ENCODE measurements at places on chromosomes 5 and 9.

GRCh38 chr9:105390871-105391270 is 57.0 kb upstream of the FSD1L start:
- DNase-seq, result no peak

- DNase-seq, result no peak
Observed at GRCh38 chr9:88767504-88767790, 223.8 kb upstream of the S1PR3 start.

GRCh38 chr9:129442803-129443511 is 177.9 kb downstream of the C9orf50 start:
- no peak for DNase-seq

DNA sequence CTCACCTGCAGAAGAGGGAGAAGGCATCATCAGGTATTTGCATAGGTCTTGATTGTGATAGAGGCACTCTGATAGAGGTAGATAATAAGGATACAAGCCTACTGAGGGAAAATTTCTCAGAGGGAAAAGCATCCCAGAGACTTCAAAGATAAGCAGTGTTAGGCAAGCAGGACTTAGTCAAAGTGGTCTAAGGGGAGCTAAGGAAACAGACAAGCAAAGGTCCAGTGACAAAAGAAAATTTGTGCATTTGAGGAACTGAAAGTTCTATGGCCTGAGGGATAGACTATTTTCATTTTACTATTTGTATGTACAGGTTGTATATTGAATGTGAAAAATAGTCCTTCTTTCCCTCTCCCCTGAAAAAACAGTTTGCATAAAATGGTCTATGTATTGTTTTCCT is 27.4 kb downstream of the OXCT1 start:
- DNase-seq, result no peak

GRCh38 chr9:136673088-136673974 is 10.6 kb downstream of the EGFL7 start:
- DNase-seq, result no peak

DNA sequence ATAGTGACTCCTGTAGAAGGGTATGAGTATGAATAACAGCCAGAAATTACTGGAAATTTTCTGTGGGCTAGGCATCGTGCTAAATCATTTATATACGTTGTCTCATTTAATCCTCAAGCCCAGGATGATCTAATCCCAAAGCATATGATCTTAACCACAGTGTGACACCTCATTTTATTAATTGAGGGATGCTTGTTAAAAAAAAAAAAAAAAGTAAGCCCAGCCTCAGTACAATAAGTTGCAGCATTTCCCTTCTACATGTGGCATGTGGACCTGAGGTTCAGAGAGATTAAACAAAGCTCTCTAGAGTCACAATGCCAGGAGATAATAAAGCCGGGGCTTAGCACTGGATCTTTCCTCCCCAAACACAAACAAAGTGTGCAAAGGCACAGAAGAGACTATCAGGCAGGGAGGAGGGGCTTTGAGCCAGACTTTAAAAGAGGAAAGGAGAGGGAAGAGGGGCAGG is 49.5 kb downstream of the KLF4 start:
- DNase-seq, result no peak

DNA sequence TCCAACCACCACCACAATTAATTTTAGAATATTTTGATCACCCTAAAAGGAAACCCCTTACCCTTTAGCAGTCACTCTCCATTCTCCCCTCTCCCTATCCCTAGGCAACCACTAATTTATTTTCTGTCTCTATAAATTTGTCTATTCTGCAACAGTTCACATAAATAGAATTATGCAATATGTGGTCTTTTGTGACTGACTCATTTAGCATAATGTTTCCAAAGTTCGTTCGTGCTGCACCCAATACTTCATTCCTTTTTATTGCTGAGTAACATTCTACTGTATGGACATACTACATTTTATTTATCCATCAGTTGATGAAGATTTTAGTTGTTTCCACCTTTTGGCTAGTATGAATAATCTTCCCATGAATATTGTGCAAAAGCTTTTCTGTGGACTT is 18.2 kb upstream of the CDC20B start:
- DNase-seq, result no peak

DNA sequence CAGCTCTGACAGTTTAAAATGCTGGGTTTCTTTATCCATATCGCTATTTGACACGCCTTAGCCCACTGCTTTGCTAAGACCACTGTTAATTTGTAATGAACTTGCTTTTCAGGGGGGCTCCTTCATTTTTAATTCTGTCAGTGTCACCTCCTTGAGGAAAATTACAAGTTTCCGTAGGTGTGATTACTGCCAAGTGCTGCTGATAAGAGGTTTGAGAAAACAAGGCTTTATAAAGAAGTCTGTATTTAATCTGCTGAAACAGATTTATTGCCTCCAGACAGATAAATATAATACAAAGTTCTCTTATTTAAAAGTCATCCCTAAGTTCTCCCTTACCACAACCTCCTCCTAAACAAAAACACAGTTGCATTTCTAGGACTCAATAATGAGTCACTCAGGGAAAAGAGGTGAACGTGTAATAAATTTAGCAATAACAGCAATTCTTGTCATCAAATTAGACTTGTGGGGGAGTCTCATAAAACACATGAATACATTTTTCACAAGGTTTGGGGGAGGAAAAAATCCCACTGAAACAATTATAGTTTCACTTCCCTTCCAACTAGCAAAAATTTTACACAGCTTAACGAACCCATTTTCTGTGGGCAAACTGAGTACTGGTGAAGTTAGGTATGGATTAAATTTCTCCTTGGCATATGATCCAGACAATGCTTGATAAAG is 72.8 kb downstream of the MAPKAP1 start:
- no peak for DNase-seq

- peak; percentile 27 for DNase-seq
Observed at GRCh38 chr5:82793808-82794419, 283.3 kb downstream of the TMEM167A start.

GRCh38 chr5:18749763-18750162 is 1115.5 kb downstream of the TAF11L14 start:
- DNase-seq, result no peak

- no peak for DNase-seq
Observed at GRCh38 chr5:94841598-94842322, 223.3 kb downstream of the SLF1 start.

GRCh38 chr5:2201421-2201820 is 318.7 kb upstream of the IRX4 start:
- DNase-seq, result no peak

GRCh38 chr9:88653911-88654310 is 118.9 kb downstream of the NXNL2 start:
- DNase-seq, result no peak

DNA sequence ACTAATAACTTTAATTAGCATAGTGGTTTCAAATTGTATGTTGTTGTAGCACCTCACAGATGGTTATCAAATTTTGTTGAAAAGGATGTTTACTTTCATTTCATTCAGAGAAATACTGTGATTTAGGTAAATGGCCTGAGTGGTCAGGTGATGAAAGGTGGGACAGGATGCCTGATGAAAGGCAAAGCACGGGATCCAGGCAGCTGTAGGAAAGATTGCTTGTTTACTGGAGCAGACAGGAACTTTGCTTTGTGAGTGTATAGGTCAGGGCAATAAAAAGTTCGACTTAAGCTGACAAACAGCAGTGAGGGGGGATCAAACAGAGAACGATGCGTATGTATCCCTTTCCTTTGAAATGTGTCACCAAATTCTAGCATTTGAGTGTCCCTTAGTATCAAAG is 19.0 kb downstream of the KIAA1958 start:
- DNase-seq, result no peak

DNA sequence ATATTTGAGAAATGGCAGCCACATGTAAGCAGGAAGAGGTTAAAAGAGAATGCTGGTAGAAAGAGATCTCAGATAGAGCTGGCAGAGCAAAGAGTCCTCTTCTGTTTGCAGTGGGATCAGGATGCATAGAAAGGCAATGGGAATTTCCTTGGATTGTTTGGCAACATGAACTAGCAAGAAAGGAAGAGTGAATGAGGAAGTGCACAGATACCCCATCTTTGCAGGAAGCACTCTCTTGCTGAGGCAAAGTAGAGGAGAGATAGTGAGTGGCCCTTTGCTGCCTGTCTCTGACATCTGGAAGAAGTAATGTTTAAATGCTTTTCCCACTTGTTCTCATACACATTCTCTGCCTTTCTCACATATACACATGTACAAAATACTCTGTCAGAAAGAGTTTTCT is 14.5 kb downstream of the FKTN start:
- DNase-seq, result no peak

DNA sequence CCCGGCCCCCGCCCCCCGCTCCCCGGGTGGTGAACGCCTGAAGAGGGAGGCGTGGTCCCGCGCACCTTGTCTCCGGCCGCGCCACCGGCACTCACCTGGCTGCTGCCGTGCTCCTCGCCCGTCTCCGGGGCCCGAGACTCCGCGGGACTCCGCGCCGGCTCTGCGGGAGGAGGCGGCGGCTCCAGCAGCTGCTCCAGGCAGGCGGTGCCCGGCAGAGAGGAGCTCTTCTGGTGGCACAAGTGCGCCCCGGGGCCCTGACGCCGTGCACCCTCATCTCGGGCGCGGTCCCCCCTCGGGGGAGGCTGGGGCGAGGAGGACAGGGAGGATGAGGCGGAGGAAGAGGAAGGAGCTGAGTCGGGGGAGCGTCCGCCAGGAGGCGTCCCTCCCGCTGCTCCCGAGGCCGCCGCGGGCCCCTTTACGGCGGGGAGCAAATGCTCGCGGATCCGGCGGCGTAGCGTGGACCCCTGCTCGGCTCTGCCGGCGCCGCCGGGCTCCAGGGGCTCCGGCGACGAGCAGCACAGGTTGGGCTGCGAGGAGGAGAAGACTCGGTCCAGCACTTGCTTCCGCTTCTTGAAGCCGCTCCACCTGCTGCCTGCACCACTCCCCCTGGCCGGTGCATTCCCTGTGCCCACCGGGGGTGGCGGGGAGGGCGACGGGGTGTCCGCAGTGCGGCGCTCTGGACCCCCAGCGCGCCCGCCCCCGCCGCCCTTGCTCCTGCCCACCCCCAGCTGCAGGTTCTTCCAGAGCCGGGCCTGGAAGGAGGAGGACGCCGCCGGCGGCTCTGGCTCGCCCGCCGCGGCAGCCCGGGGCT is 928 bp downstream of the MCTP1 start:
- DNase-seq, result no peak

GRCh38 chr5:151598549-151598948 is 7.4 kb upstream of the FAT2 start:
- no peak for DNase-seq

DNA sequence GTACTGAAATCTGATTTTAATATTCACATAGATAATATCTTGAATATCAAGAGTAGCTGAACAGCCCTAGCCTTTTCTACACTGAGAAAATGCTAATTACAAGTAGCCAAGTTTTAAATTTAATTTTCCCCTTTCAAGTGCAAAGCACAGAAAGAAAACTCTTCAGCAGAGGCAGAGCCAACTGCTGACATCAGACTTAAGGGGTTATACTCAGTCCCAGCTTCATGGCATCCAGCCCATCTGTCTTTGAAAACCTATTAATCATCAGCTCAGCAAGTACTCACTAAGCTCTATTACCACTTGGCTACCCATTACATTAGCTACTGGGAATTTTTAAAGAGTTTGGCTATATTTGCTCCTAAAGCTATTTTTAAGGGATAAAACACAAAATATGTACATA is 220.5 kb downstream of the SLC12A2 start:
- DNase-seq, result no peak

GRCh38 chr5:96054311-96055030 is 92.8 kb upstream of the ELL2 start:
- DNase-seq, result no peak

DNA sequence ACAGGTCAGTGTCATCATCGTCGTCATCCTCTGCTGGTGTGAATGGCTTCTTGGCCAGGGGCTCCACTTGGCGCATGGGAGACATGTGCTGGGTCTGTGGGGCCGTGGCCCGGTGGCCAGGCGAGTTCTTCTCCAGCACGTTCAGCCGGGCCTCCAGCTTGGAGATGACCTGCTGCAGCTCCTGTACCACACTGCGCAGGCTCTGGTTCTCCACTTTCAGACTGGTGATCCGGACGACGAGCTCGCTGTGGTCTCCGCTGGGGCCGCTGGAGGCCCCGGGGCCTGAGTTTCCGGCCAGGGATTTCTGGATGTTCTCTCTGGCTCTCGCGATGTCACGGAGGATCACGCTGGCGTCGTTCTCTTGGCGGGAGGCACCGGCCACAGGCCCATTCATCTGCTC is 40.6 kb downstream of the ZNF484 start:
- no peak for DNase-seq

DNA sequence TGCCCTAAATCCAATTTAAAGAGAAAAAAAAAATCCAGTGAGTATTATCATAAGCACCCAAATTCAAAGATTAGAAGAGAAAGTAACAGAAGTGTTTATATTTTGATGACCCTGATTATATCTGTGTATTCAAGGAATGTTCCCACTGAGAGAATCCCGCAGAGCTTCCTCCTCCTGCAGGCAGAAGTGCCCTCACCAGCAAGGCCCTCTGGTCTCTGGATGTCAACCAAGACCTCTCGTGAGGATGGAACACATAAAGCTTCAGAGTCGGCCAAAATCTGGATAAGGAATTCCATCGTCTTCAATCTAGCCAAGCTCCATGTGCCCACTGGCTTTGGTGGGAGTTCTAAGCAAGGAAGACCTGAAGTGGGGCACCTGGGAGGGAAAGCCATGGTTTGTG is 18.1 kb downstream of the PTCH1 start:
- no peak for DNase-seq

GRCh38 chr9:121368745-121369144 is 1.3 kb downstream of the STOM start:
- no peak for DNase-seq

DNA sequence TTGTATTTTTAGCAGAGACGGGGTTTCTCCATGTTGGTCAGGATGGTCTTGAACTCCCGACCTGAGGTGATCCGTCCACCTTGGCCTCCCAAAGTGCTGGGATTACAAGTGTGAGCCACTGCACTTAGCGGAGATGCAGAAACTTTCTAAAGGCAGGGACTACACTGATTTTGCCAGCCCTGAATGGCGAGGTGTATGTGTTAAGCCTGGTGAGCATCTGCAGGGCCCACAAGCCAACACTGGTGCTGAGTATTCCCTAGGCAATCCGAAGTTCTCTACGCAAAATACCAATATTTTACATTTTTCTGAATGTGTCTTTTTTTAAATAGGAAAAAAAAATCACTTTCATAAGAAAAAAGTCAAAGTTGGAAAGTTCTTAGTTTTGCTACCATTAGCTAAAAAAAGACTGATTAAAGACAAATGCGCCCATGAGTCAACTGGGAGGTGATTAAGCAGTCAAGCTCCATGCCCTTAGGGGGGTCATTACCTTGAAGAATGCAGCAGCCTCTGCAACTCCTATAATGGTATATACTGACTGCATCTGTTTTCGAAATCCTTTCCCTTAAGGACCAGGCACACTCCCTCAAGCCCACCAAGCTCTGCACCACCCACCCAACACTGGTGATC is 502.8 kb downstream of the BNC2 start:
- no peak for DNase-seq

- no peak for DNase-seq
Observed at GRCh38 chr5:145697251-145697990, 137.7 kb downstream of the PRELID2 start.

GRCh38 chr9:123348317-123348992 is 7.5 kb upstream of the CRB2 start:
- DNase-seq, result no peak

- no peak for DNase-seq
Observed at GRCh38 chr5:116492016-116492623, 82.5 kb downstream of the SEMA6A start.

GRCh38 chr5:39526914-39527477 is 102.2 kb upstream of the DAB2 start:
- no peak for DNase-seq

GRCh38 chr5:31481531-31482165 is 50.2 kb downstream of the DROSHA start:
- DNase-seq, result no peak

- no peak for DNase-seq
Observed at GRCh38 chr5:90214991-90215390, 194.6 kb downstream of the CETN3 start.
